ENCODE measurements at places on chromosomes 1 and 21.

DNA sequence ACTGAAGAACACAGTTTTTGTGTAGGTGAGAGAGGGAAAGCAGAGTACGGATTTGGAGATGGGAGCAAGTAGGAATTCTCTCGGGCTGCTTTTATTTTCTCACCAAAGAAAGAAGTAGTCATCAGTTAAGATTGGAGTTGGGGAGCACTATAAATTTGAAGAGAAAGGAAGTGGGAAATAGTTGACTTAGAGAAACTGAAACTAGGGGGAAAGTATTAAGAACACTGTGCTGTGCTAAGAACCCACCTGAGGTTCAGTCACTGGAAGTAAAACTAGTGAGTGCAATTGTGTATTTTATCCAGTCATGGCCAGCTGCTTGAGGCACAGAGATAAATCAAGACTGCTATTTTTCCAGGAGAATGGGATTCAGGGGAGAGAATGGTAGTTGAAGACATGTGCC is 37.4 kb downstream of the CLCC1 start:
- no peak for DNase-seq

GRCh38 chr1:77188770-77189169 is 30.5 kb downstream of the PIGK start:
- no peak for DNase-seq

GRCh38 chr1:220487297-220487820 is 40.6 kb upstream of the MARK1 start:
- DNase-seq, result no peak

DNA sequence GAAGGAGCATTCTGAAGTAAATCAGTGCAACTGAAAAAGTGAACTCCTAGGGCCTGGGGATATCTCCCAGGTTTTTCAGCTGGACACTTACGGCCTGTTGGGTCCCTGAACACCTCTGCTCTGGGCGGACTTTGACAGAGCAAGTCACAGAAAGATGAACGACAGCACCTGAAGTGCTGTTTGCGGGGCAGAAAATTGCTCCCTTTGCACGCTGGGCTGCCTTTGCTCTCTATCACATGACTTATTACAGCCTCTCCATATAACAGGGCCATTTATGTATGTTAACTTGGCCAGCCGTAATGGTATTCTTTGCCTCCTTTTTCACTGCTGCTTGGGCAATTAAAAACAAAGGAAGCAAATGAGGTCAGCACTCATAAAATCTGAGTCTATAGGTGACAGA is 332.9 kb downstream of the BARHL2 start:
- no peak for DNase-seq

- no peak for DNase-seq
These were observed 13.8 kb upstream of the FCGR2A start for GRCh38 chr1:161491472-161491871.

- no peak for DNase-seq
These were observed 7.3 kb downstream of the EDEM3 start for GRCh38 chr1:184747089-184747955.

GRCh38 chr21:19864476-19864875 is 1133.7 kb upstream of the NCAM2 start:
- no peak for DNase-seq

- no peak for DNase-seq
These were observed 98.7 kb upstream of the USP24 start for GRCh38 chr1:55313903-55314302.

GRCh38 chr1:186409091-186409490 is 33.5 kb downstream of the ODR4 start:
- no peak for DNase-seq

- DNase-seq, result peak; percentile 81
These were observed 11.9 kb downstream of the ECE1 start for GRCh38 chr1:21278208-21278859.

DNA sequence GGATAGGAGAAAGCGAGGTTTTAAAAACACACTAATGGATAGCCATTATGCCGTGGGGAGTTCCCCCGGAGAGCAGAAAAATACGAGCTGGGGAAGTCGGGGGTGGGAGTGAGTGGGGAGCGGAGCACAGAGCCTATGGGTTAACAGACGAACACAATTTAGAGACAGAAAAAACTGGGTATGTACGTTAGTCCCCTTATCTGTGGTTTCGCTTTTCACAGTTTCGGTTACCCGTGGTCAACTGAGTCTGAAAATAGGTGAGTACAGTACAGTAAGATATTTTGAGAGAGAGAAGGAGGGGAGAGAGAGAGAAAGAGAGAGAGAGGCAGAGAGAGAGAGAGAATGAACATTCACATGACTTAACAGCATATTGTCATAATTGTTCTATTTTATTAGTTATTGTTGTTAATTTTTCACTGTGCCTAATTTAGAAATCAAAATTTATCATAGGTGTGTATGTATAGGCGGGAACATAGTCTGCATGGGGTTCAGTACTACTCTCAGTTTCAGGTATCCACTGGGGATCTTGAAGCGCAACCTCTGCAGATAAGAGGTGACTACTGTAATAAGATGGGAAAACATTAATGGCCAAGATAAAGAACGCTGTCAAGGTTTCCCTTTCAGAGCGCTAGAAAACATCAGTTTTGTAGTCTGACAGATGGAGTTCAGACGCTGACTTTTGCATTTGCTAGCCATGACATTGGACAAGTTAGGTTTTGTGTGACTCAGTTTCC is 125.6 kb upstream of the LMO4 start:
- no peak for DNase-seq

DNA sequence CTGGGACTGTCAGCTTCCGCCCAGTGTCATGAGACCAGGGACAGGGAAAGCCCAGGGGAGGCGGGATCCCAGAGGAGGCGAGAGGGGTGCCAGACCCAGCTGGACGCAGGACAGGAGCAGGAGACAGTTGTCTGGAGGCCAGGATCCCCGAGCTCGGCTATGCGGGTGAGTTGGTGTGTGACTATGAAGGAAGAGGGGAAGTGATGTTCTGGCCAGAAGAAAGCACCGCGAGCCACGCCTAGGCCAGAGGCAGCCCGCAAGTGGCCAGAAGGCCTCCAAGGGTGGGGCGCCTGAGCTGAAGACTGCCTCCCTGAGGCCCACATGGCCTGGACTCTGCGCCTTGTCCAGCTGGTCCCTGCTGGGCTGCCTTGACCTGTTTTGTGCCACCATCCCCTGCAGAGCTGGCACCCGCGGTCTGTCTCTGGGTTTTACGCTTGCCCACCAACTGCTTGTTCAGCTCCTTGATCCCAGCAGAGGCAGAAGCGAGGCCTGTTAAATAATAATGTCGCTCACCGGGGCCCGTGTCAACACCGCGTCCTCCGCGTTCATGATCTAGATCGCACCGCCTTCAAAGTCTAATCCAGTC is 85.2 kb upstream of the ACTL8 start:
- DNase-seq, result no peak

GRCh38 chr1:60564916-60565750 is 491.6 kb upstream of the C1orf87 start:
- DNase-seq, result no peak

DNA sequence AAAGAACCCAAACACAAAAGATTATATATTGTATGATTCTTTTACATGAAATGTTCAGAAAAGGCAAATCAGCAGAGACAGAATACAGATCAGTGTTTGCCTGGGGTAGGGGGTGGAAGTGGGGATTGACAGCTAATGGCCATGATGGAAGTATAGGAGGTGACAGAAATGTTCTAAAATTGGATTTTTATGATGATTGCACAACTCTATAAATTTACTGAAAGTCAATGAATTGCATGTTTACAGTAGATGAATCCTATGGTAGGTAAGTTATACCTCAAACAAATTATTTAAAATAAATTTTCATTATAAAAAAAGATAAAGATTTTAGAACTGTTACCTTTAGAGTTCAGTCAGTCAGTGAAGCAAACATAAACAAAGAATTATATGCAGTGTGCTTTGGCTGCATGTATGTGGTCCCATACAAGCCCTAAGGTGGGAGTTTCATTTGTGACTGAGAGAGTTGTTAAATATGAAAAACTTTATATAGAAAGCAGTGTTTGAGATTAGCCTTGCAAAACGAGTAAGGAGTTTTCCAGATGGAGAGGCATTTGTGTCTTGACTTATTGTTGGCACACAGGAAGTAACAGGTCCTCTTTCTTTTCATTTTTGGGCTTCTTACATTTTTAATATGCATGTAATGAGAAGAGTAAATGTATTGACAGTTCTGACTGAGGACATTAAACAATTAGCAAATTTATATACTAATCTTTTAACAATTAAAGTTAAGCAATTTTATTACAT is 115.6 kb upstream of the KIAA1614 start:
- DNase-seq, result no peak

DNA sequence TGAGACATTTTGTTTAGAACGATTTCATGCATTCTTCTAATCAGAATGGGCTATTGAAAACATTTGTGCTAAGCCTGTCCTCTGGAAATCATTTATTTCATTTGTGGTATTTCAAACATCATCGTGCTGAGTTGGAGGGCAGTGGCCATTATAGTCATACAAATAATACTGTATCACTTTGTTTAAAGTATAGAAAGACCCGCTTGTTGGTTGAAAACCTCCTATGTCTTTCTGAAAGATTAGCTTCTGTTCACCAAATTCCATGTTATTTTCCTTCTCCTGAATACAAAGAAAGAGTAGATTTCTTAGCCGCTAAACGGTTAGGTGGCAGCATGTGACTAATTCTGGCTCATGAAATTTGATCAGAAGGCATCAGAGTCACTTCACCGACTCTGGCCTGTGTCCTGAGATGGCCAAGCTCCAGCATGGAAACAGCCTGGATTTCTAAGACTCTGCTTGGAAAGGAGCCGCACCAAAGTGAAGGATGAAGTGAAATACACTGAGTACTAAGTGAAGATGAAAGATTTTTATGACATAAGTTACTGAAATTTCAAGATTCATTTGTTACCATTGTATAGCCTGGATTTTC is 355.1 kb downstream of the USP25 start:
- peak; percentile 13 for DNase-seq

DNA sequence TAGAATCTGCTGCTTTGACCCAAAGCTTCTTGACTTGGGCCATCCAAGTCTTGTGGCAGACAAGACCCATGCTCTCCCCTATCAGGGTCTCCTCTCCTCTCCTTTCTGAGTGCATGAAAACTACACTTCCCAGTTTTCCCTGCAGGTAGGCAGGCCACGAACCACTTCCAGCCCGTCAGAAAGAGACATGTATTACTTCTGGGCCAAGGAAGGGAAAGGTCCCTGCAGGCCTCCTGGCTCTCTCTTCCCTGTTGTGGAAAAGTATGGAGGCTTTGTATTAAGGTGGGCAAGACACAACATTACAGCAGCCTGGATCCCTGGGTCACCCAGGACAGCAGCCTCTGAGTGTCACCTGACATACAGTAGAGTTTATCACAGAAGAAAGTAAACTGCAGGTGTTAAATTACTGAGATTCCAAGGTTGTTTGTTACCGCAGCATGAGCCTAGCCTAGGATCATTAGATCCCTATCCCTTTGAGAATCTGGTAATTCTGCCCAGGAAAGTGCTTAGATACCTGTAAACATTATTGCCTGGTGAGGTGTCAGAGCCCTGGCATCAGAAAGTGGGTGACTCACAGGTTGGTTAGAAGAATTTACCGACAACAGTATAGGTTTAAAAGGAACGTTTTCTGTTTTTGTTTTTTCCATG is 717.3 kb downstream of the MATN1 start:
- no peak for DNase-seq

GRCh38 chr1:187266051-187266450 is 437.3 kb downstream of the PLA2G4A start:
- peak; percentile 14 for DNase-seq

DNA sequence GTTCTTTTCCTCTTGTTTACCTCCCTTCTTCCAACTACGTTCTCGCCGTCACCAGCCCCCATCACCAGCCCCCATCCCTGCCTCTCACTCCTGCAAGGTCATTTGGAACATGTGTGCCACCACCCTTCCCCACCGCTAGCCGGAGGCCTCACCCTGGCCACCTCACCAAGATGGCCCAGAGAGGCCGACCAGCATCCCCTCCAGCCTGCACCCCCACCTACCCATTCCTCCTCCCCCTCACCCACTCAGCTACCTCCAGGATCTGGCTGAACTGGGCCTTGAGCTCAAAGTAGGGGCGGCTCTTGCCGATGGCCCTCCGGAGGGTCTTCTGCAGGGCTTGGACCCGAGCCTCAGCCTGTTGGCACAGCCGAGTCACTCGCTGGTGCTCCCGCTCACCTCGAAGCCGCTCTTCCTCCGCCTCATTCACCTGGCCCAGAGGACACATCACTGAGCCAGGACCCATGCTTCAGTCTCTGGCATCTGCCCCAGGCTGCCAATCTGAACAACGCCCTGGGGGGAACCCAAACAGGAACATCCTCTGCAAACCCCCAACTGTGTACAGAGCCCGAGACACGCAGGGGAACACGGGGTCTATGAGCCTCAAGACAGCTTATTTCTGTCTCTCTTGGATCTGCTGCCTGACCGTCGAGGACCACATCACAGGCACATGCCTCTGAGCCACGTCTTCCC is 12.8 kb downstream of the SH3BP5L start:
- no peak for DNase-seq

DNA sequence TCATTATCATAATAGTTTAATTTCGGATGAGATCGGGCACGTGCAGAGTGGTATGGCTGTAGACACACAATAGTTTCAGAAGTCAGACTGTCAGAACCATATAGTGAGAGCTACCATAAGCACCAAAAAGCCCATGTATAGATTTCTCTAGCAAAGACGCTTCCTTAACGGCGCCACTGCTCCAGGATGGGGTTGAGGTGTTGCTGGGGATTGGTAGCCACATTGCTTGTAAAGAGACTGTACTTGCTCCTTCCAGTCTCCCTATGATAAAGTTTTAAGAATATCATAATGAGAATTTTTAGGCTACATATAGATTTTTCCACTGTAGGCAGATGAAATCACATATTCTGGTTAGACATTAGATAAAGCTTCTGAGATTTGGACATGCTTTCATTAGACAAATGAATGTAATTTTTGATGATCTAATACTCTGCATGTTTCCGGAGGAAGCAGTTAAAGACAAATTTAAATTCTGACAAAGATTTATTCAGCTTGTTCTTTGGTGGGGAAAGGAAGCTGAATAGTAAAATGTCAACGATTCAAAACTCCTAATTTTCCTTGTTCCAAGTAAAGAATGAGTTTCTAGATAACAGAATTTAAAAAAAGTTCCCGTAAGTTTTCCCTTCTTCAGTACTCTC is 77.7 kb downstream of the MAP3K7CL start:
- no peak for DNase-seq

- DNase-seq, result no peak
These were observed 42.9 kb downstream of the BATF3 start for GRCh38 chr1:212656730-212657129.

DNA sequence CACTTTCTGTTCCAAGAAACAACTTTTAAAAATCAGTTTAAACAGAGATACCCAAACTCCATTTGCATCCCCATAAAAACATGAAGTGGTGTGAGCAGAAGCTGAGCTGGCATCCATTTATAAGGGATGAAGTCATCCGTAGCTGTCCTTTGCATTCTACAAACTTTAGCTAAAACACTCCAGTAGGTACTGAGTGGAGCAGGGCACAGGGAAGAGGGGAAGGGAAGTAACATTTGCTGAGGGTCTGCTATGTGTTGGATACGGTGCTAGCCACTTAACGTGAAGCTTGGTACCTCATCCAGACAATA is 32.9 kb downstream of the VWA5B1 start:
- DNase-seq, result no peak

- DNase-seq, result no peak
These were observed 109.6 kb upstream of the BMP8A start for GRCh38 chr1:39381839-39382238.

GRCh38 chr1:235941876-235942624 is 75.3 kb upstream of the LYST start:
- DNase-seq, result no peak

All from NCI-H524 (cell line).